AML-193 (cell line): ENCODE measurements at places on chromosomes 1 and 21.

GRCh38 chr1:151635479-151636072 lies 23.7 kb downstream of the SNX27 start:
- DNase-seq: no peak

DNA sequence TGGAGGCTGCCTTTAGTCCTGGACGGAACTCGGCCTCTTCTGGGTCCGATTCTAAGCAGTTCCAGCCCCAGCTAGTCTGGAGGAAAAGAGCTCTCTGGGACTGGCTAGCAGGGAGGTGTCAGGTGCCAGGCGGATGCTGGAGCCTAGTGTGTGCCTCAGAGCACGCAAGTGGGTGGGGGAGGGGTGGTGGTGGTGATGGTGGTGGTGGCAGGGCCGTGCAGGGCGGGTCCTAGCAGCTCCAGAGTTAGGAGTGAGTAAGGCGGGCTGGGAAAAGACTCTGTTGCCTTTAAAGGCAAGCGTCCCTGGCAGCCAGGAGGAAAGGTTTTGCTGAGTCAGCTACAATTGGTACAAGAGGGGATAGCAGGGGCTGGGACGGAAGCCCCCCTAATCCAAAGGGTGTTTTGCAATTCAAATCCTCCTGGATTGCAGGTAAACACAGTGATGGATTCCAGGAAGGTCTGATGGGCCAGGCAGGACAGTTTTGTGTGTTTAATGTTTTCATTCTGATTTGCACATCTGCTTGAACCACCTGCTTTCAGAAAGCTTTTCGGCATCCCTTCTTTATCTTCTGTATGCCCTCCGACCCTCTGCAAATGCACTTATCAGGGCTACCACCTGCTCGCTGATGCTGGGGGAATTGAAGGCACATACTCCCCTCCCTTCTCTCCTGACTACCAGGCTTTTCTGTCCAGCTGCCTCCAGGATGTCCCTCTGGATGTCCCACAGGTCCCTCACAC lies 4.1 kb upstream of the SLC2A1 start:
- DNase-seq: no peak

DNA sequence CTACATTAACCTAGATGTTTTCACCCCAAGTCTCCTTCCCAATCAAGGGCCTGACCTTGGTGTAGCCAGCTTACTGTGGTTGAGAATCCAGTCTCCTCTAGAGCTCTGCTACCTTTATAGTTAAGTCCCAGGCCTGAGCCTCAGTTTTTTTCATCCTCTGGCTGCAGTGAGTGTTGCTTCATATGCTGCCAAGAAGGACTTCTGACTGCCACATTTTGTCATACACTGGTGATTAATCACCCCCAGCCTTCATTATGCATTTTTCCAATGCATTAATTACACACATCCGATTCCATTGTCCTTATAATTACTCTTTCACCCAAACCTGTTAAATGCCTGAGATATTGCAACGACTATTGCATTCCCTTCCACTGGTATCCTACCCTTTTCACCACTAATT lies 66.3 kb upstream of the FGGY start:
- DNase-seq: no peak

GRCh38 chr1:112744009-112744578 lies 29.0 kb upstream of the PPM1J start:
- DNase-seq: no peak
